ENCODE measurements at places on chromosomes 6 and 20.

- DNase-seq: no peak
Observed at GRCh38 chr20:62362991-62363919, 3.9 kb downstream of the LAMA5 start.

- DNase-seq: no peak
Observed at GRCh38 chr6:40948570-40948969, 90.5 kb downstream of the UNC5CL start.

GRCh38 chr6:151036869-151037680 is 171.6 kb downstream of the MTHFD1L start:
- no peak for DNase-seq

- peak; percentile 54 for DNase-seq
Observed at GRCh38 chr6:123715006-123715863, 78.5 kb upstream of the TRDN start.

GRCh38 chr6:103183831-103184411 is 1675.8 kb downstream of the HACE1 start:
- no peak for DNase-seq

GRCh38 chr20:52913650-52914387 is 58.3 kb upstream of the TSHZ2 start:
- no peak for DNase-seq

DNA sequence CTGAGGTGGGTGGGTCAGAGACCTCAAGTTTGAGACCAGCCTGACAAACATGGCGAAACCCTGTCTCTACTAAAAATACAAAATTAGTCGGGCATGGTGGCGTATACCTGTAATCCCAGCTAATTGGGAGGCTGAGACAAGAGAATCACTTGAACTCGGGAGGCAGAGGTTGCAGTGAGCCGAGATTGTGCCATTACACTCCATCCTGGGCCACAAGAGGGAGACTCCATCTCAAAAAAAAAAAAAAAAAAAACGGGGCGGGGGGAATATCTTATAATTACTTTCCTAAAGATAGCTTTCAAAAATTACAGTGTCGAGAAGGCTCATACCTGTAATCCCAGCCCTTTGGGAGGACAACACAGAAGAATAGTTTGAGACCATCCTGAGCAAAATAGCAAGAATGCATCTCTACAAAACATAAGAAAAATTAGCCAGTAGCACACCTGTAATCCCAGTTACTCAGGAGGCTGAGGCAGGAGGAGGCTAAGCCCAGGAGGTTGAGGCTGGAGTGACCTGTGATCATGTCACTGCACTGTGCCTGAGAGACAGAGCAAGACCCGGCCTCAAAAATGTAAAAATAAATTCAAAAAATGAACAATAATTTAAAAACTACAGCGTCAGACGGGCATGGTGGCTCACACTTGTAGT is 25.8 kb downstream of the CBFA2T2 start:
- no peak for DNase-seq

GRCh38 chr6:131924881-131925474 is 26.2 kb downstream of the CCN2 start:
- peak; percentile 46 for DNase-seq

DNA sequence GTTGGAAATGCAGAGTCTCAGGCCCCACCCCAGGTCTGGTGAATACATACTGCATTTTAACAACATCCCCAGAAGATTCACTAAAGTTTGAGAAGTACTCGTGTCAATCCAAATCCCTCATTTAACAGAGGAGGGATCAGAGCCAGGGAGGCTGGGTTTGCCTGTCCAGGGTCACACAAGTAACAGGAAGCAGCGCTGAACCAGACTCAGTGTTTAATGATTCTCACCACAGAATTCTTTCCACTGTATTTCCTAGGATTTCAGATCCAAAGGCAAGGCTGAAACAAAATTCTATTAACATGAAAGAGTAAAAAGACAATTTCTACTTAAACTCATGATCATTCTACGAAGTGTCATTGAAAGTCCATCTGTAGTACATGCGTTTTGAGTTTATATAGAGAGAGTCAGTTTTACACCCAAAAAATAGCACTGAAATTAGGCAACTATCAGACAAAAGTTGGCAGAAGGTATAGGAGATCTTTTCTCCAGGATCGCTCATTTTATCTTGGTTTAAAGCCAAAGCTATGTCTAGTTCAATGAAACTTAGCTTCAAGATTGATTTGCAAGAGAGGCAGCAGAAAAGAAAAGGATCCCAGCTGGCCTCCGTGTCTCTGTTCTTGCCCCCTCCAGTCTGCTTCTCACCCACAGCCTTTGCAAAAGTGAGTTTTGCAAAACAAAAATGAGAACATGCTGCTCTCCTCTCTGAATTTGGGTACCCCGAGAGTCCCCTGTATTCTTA is 6.0 kb upstream of the AGPAT4 start:
- no peak for DNase-seq

GRCh38 chr6:26362836-26363220 is 2.2 kb upstream of the BTN3A2 start:
- DNase-seq: no peak

GRCh38 chr6:104472021-104472901 is 387.5 kb downstream of the HACE1 start:
- no peak for DNase-seq

DNA sequence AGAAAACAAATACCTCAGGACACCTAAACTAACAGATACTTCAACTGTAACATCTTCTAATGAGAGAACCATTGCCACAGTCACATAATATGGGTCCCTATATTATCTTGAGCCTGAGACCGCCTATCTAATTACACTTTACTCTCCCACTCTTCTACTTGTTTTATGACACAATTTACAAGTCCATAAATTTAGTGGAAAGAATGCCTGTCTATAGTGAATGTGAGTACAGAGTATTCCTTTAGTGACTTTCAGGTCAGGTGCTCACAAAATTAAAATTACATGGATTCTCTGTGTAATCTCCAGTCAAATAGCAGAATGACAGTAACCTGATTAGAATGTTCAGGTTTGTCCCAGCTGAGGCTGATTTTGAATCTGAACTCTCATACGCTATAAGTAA is 624.1 kb downstream of the PKHD1 start:
- DNase-seq: no peak

DNA sequence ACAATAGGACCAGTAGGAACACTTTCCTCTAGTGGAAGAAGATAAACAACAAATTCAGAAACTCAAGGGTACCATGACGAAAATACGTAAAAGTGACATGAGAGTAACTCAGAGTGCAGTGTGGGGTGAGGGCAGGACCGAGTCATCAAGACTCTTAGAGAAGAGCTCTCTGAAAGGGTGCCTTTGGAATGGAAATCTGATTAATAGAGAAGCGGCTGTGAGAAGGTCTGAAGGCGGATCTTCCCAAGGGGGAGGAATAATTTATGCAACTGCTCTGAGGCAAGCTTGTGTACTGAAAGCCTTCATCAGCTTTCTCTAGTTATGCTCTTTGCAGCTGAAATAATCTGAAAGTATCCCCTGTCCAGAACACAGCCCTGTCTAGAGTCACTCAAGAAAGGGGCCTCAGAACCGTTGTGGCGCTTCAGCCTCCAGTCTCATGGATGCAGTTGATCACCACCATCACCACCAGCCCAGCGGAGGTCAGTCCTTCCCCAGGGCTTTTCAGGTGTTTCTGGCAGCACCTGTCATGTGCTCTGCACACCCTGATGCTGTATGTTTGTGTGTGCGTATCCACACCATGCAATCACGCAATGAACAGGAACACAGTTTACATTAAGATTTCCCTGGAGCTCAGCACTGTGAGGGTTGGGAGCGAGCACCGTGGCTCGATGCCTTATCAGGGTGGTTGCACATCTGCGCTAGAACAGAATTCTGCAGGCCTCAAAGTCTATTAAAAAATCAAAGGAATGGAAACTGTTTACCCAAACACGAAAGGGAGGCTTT is 396.5 kb downstream of the SMOC2 start:
- no peak for DNase-seq

DNA sequence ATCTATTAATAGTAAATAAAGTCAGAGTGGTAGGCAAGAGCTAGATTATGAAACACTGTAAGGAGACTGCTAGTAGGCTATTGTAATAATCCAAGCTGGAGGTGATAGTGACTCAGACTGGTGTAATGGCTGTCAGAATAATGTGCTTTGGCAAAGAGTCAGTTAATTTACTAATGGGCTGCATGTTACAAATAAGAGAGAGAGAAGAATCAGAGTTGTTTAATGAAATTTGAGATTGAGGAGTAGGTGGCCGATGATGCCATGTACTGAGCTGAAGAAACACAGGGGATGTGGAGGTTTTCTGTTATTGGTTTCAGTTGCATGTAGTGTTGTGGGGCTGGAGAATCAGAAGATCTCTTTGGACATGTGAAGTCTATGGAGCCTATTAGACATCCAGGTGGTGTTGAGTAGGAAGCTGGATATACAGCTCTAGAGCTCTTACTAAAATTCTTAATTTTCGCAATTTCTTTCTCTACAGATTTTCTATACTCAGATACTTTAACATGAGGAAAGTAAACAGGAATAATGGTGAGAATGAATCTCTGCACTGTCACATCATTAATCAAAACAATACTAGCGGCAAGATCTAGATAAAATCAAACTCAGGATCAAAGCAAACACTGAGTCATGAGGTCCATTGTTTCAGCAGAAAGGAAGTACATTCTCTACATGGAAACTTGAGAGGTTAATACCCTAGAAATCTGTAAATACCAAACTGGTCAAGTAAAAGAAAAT is 167.7 kb downstream of the SIM1 start:
- no peak for DNase-seq

DNA sequence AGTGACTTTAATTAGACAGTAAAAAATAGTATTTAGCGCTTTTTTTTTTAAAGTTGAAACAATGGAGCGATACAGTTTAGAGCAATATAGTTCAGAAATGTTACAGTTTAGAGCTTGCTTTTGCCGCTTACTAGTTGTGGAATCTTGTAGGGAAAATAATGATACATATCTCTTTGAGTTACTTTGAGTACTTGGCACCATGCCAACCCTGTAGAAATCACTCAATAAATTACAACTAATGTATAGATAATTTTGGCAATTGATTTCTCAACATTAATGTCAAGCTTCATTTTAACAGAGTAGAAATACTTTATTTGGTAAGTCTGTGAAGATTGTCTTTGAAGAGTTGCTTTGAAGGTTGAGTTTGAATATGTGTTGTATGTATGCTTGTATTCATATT is 27.4 kb downstream of the CDC40 start:
- no peak for DNase-seq

GRCh38 chr20:58086763-58087561 is 141.5 kb downstream of the ANKRD60 start:
- peak; percentile 40 for DNase-seq

- no peak for DNase-seq
Observed at GRCh38 chr6:45387236-45387635, 9.5 kb upstream of the SUPT3H start.

DNA sequence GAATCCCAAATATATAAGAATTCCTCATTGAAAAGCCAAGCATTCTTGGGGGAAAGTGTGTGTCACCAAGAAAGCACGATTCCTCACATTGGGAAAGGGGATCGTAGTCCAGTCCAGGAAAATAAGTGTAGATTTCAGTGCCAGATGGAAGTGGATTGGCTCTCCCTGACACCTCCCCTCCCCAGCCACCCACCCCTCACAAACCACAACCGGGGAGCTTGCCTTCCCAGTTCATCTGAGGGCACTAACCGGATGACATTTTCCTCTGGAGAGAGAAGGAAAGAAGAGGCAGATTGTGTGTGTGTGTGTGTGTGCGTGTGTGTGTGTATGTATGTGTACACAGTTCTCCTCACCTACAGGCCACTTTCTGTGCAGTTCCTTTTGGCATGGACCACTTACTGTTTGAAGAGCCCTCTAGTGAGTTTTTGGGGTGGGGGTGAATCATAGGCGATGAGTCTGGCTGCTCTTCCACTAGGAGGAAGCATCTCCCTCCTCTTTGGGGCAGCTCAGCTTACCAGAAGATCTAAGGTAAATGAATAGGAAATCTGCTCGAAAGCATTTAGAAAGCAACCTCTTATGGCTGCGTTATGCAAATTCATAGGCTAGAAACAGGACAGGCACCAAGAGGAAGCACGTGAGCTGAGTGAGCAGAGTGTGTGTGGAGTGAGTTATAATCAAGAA is 20.8 kb downstream of the DAAM2 start:
- DNase-seq: peak; percentile 12

Data from NB4 (cell line).